ENCODE measurements at places on chromosomes 12 and 14.

- DNase-seq = no peak
Measured at GRCh38 chr14:103286460-103286859, 47.6 kb upstream of the EIF5 start.

DNA sequence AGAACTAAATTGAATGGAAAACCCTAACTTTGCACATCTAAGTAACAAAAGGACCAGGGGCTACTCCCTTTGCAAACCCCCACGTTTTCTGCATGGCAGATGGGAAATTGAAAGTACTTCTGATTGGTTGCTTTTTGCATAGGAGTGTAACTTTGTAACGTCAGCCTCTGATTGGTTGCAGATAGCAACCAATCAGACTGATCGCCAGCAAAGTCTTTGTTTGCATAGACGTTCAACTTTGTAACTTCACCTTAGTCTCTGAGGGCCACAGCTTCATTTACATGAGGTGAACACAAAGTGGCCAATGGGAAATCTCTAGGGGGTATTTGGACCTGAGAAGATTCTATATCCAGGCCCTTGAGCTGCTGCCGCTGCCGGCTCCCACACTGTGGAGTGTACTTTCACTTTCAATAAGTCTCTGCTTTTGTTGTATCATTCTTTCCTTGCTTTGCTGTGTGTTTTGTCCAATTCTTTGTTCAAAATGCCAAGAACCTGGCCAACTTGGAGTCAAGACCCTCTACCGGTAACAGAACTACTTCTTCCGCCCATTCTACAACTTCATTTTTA, 102.5 kb upstream of the PRICKLE1 start:
- no peak for DNase-seq

GRCh38 chr12:111454716-111455447, 49.2 kb downstream of the SH2B3 start:
- DNase-seq = no peak

GRCh38 chr14:73786636-73787485, 64.8 kb upstream of the PTGR2 start:
- peak; percentile 81 for DNase-seq

DNA sequence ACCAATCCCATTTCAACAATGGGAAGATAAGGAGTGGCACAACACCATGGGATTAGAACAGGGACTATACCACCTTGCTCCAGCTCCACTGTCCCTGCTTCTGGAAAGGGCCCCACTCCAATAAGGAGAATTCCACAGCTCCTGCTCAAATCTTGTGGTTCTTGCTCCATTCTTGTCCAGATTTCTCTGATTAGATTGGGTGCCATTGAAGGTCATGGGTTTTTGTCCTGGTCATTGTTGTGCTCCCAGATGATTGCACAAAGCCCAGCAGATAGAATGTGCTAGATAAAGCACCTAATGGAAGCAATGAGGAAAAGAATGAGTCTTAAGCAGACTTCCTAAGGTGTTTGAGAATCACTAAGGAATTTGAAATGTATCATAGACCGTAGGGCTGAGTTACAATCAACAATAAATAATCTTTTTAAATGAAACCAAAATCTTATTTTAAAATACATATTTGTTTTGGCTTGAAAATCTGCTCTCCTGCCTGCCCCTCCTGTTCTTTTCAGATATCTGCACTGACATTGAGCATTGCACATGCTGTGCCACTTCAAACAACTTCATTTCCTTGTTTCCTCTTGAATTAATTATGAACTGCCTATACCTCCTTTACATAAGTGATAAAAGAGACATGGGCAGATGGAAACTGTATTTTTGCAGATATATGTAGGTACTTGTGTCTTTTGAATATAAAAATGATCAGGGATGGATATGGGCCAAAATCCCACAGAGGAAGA, 115.9 kb downstream of the FGD4 start:
- DNase-seq = no peak

GRCh38 chr14:63493246-63493645, 49.9 kb downstream of the PPP2R5E start:
- DNase-seq = no peak

- DNase-seq = no peak
Measured at GRCh38 chr12:113054948-113055486, 1.5 kb upstream of the DTX1 start.

DNA sequence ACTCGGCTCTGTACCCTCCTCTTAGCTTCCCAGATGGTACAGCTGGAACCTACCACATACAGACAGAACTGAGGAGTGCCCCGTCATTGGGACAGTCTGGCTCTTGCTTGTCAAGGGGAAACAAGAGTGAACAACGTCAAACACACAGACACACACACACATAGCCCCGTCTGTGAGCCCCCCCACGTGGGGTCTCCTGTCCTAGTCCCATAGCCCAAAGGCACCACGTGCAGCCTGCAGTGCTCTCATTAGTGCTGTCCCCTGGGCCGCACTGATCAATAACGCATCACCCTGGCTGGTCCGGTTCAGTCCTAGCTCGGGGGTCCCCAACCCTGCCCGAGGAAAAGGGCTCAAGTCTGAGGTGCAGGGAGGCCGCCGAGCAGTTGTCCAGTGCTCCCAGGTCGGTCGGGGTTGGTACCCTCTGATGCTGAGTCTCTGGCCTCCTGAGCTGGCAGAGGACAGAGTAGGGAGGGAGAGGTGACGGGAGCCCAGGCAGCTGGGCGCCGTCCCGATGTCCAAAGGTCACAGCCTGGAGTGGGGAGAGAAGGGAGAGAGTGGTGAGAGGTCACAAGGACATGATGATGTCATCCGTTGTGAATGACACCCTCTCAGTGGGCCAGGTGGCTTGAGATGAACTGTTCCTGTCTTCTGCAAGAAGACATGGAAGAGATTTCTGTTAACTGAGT, 105.4 kb upstream of the NOS1 start:
- no peak for DNase-seq

DNA sequence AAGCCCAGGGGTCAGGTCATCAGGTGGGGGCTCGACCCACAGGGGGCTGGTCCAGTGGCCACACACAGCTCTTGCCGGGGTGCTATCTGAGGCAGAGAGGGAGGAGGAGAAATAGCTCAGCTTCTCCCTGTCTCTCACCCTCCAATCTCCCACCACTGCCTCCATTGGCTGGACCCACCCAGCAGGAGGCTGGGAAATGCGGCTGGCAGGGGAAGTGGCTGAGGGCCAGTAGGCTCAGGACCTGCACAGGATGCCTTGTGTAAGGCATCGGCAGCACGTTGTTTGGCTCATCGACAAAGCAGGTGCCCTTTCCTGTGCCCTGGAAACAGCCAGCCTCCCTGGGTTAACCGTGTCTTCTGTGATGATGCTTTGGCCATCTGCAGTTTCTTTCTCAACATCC, 58.8 kb upstream of the SLC24A4 start:
- no peak for DNase-seq

GRCh38 chr12:110668480-110669192, 20.3 kb downstream of the HVCN1 start:
- peak; percentile 53 for DNase-seq

GRCh38 chr14:73491256-73492042, 716 bp downstream of the RIOX1 start:
- DNase-seq = peak; percentile 79

DNA sequence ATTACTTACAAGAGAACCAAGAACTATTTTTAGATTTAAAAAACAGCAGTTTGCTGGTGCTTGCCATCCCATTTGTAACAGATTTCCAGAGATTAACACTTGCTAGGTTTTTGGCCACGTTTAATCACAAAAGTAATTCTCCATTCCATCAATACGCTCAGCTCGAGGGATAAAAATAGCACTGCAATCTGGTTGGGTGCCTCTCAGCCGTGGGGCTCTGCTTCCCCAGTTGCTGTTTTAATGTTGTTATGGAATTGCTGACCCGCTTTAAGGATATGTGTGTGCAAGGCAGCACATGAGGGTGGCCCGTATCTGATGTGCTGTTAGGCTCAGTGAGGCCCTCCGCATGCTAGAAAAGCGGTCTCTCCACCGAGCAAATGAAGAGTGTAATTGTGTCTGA, 222.2 kb upstream of the TMEM260 start:
- DNase-seq = no peak

DNA sequence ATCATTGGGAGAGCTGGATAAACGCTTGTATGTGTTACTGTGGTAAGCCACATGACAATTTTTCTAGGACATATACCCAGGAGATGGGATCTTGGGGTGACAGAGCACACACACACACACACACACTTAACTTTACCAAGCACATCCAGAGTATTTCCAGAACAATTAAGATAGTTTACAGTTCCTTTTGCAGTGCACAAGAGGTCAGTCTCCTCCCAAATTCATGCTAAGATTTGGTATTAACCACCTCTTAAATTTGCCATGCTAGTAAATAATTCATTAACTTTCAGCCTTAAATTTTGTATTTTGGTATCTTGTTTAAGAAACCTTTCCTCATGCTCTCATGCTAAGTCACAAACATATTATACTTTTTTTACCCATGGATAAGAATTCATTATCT, 33.9 kb upstream of the LIMA1 start:
- DNase-seq = no peak

DNA sequence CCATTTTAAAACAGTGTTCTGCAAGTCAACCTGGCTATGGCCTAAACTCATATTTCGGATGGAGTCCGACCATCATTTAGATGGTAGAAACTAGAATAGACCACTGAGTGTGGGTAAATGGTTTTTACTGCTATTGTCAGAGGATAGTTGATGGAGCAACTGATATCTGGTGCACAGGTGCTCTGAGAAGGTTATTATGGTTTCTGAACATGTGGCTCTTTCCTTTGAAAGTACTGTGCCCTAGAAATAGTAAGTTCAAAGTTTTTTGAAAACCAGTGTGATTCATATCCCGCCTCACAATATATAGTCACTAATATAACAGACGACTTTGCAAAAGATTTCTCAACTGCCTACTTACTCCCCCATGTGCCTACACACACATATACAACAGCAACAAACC, 64.4 kb upstream of the BTG1 start:
- DNase-seq = no peak

DNA sequence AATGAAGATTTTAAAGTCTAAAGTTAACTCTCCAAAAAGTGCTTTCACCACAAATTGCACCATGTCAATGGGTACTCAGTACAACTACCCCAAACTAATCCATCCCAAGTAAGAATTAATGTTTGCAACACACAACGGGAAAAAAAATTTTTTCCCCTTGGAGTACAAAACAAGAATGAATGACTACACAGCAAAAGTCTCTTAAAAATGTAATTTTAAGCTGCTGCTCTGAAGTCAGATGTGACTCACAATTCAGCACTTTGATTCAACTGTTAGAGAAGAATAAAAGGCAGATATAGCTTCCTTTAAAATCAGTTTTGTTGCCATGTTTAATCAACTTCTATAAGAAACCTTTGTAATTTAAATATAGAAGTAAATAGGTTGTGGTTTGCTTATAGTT, 42.5 kb upstream of the VPS33A start:
- DNase-seq = no peak

GRCh38 chr14:71885301-71885700, 46.9 kb upstream of the RGS6 start:
- no peak for DNase-seq

- no peak for DNase-seq
Measured at GRCh38 chr12:89383235-89384049, 31.1 kb upstream of the DUSP6 start.

DNA sequence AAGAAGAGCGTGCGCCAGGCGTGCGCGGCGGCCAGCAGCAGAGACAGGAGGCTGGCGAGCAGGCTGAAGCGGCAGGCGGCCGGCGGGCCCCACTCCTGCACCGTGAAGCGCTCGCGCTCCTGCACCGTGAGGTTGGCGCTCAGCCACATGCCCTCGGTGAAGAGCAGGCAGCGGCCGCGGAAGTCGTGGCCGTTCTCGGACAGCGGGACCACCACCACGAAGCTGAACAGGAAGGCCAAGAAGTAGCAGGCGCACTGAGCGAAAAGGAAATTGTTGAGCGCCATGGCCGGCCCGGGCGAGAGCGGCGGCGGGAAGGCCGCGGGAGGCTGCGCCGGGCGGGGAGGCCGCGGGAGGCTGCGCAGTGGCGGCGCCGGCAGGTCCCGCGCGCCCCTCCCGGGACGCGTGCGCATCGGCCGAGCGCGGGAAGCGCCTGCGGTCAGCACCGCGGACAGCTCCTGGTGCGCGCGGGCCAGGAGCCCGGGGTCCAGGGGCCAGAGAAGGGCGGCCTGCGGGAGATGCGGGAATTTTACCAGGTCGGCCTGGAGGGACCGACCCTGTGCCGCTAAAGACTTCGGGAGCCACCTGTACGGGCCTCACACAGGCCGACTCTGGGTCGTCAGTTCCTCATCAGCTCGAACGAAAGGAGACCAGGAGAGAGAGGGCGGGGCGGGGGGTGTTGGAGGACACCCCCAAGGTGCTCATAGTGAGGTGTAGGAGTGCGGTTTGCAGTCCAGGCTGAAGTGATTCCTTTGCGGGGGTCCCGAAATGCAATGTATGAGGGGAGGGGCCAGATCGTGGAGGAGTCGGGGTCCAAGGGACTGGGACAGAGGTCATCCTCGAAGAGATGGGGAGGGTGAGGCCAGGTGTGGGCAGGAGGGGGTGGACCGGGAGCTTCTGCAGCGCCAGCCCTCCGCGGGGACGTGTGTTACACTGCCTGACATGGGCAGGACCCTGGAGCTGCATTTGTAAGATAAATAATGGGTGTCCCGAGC, at the start of gene TMEM179:
TMEM179 (minus strand) TSS at position 315 of the 992 bp plus-strand sequence; CDS start at position 284, 31 bp downstream.
- DNase-seq = no peak

DNA sequence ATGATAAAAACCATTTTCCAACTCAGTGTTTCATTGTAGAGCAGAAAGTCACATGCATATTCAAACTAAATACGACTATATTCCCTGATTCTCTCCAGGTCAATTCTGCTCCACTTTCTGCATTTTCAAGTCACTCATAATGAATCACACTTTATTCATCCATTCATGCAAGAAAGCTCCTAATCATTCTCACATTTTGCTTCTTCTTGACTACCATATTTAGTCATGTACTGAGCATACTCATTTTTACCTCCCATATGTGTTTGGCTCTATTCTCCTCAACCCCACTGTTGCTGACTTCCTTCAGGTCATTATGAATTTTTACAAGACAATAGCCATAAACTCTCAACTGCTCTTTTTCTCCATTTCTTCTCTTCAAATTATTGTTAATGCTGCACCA, 43.4 kb upstream of the PIK3C2G start:
- no peak for DNase-seq

DNA sequence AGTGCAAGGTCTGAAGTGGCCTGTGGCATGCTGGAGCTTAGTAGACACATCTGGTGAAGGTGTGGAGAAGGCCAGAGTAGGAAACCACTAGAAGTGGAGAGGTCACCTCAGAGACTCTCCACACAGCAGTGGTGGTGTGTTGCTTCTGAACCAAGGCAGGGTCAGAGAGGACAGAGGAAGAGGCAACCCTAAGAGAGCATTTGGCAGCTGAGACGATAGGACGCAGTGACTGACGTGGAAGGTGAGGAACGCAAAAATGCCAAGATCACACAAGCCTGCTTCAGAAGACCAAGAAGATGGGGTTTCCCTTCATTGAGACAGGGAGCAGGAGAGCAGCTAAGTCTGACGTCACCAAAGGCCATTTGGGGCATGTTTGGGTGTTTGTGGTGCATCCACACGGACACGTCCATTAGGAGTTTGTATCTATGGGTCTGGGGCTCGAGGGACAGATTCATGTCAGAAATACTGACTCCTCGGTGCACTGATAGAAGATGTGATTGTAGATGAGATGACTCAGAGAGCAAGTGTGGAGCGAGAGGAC, 338.1 kb downstream of the CACNA1C start:
- DNase-seq = no peak

All from B cell (primary cell).